ENCODE measurements at places on chromosomes 1 and 21. TPM values are rescaled to one million over a fixed set of nuclear protein-coding genes. Genes with fewer than 3 reads are reported as not detected.
A peak's percentile ranks its signal among the peaks of the same experiment; 100 is the strongest.

KCNA3 gene
- 78.7 TPM for total RNA-seq

DNA sequence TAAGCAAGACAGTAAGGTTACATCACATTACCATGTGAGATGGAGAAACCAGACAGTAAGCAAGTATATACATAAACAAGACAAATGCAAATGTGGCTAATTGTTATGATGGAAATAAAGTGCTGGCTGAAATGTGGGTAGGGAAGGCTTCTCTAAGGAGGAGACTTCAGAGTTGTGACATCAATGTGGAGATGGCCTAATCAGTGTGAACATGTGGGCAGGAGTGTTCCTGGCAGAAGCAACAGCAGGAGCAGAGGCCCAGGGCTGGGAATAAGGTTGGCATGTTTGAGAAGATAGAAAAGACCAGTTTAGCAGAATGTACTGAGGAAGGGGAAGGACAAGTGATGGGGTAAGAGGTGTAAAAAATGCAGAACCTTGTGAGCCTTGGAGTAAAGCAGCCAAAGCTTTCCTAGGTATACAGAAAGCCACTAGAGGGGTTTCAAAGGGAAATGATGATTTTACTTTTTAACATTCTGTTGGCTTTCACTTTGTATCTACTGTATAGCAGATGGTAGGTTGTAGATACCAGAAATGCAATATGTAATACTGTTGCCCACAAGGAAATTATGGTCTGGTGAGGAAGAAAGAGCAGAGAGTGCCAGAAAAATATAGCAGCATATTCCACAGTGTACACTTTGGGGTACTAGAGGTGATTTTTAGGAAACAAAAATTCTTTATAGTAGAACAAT, 197.4 kb downstream of the FGGY start:
- no peak for DNase-seq

GRCh38 chr21:45618846-45619485, 24.6 kb upstream of the PCBP3 start:
- no peak for DNase-seq

DNA sequence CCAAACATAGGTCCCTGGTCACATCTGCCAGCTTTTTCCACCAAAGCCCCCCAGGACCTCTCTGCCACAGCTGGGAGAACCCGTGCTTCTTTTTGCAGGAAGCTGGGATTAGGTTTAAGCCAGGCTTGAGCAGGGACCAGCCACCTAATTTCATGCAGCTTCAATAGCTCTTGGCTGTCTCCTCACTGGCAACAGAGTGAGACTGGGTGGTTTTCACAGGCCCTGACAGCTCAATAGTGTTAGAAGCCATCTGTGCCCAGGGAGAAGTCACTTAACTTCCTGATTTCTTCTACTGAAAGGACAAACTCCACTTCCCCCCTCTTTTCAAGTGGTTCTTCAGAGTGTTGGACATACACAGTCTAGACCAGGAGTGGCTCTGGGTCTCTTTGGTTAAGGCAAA, 20.4 kb upstream of the SRSF4 start:
- no peak for DNase-seq

LBR gene
- total RNA-seq = 151 TPM

MLLT11 gene
- 4.9 TPM for total RNA-seq

DNA sequence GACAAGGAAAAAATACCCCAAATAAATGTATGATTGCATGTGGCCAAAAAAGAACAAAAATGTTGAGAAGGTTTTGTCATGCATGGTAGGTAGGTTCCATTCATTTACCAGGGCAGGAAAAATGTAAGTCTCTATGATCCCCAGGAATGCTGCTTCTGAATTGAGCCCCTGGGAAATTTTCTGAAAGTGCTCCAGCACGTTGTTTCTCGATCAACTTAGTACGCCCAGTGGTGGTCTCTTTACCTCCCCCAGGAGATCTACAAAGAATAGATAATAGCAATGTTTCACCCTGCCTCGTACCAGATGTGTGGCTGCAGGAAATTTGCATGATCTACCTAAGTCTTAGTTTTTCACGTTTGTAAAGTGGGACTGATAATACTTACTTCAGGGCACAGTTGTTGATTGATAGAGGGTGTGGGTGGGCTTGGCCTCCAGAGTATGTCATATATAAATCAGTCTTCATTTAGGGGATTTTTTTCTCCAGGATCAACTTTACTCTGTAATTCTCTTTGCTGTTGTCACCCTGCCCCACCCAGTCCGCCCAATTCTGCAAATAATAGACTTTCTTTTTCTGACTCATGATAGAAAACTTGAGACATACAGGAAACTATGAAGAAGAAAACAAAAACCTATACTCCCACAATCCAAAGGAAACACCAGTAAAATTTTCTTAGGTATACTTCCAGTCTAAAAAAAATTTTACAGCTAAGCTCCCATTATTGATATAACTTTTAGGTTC, 462.0 kb upstream of the RUNX1 start:
- no peak for DNase-seq

DNA sequence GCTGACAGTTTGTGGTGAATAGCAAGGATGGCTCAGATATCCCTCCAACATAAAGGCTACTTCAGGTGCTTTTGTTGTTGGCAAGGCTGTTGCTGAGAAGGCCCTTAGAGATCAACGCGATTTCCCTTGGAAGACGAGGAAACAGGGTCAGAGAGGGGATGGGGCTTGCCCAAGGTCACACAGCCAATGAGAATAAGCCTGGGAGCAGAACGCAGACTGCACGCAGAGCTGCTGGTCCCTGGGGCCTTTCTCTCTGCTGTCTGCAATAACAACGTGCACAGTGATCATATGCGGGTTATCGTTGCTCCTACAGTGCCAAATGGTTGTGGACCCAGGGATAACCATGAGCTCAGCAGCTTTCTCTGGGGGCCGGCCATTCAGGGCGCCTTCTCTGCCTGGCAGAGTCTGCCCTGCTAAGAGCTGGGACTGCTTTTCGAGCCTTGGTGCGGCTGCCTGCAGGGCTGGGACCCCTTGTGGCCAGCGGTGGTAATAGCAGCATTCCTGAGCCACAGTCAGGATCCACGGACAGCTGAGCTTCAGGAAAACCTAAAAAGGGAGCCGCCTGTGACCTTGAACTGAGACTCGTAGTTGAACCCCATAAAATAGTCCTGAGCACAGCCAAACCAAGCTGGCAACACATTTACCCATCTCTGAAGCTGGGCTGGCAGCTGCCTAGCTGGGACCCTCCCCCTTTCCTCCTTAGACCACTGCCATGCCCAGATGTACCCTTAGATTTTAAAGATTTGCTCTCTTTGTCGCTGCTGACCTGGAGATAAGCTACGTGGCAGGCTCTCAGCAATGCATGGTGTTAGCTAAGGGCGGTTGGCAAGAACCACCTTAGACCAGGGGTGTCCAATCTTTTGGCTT, 39.8 kb downstream of the HTR6 start:
- DNase-seq = peak; percentile 48

- DNase-seq = no peak
Observed at GRCh38 chr1:110588991-110589390, 17.2 kb downstream of the KCNA2 start.

- DNase-seq = no peak
Observed at GRCh38 chr1:27361044-27361402, 5.7 kb downstream of the MAP3K6 start.

HIVEP3 gene
- 6.3 TPM for total RNA-seq

DNA sequence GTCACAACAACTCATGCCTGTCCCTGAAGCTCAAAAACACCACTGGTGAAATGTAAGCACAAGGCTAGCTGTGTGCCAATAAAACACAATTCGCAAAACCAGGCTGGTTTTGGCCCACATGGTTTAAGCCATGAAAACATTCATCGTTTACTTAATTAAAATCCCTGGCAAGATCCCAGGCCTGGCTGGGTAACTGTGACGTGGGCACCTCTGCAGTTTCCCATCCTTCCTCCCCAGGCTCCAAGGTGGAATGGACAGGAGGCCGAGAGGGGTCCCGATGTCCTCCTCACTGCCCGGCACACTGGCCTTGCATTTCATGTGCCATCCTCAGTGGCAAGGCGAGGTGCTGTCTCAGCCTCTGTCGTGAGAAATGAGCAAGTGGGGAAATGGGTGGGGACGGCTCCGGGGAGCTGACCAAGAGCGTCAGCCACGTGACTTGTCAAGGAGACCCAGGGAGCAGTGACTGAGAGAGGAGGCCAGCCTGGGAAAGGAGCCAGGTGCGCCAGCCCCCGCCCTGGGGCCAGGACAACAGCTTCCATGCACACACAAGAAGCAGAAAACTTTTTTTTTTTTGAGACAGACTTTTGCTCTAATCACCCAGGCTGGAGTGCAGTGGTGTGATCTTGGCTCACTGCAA, 153.1 kb upstream of the RAB4A start:
- no peak for DNase-seq

MX1 gene
- 66.7 TPM for total RNA-seq

GRCh38 chr1:16174261-16174868, 18.5 kb upstream of the EPHA2 start:
- no peak for DNase-seq

SLAMF6 gene
- total RNA-seq = 39.7 TPM

DNA sequence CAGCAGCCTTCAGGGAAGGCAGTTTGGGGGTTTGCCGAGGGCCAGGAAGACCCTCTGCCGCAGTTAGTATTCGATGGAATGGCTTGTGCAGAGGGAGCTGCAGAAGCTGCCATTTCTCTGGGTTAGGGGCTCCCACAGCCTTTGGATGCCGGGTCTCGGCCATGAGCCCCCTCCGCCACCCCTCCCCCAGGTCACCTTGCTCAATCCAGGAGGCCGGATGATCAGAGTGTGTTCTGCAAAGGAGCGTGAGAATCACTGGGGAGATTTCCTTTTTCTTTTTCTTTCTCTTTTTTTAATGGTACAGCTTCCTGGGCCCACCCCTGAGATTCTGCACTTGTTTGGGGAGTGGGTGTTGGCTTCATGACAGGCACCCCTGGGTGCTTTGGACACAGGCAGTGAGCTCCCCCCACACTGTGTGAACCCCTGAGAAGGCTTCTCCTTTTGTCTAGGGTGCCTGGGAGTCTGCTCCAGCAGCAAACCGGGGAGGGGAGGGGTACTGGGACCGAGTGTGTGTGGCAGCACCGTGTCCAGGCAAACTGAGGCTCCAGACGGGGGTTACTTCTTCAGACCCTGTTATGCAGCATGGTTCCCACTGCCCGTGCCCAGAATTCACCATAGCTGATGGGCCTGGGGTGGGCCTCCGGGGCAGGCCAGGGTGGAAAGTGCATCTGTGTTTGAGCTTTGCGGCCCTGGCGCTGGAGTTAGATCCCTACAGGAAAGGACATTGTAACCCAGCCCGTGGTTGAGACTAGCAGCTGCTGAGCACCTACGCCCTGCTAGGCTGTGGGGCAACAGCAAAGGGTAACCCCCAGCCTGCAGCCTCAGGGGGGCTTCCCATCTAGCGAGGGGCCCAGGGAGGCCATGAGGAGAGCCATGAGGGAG, 18.5 kb downstream of the TNFRSF1B start:
- no peak for DNase-seq

DNA sequence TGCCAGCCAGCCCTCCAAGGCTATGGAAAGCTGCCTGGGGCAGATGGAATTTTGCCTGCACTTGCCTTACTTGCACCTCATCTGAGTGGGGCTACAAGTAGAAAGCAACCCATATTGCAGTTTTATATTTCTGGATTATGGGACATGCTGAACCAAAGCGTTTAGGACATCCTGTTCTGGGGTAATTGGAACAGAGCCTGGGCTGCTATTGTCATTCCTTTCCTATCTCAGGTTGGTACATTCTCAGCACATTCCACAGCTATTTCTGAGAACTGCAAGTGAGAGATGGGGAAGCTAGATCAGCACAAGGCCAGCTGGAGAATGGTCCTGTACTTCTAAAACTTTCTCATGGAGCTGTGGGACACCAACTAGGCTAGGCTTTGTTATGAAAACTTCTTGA, 713.8 kb downstream of the KCNT2 start:
- DNase-seq = no peak

GRCh38 chr1:3944578-3945125, 44.6 kb upstream of the C1orf174 start:
- no peak for DNase-seq

THEMIS2 gene
- 57.9 TPM for total RNA-seq

CFAP107 gene
- not detected for total RNA-seq

DNA sequence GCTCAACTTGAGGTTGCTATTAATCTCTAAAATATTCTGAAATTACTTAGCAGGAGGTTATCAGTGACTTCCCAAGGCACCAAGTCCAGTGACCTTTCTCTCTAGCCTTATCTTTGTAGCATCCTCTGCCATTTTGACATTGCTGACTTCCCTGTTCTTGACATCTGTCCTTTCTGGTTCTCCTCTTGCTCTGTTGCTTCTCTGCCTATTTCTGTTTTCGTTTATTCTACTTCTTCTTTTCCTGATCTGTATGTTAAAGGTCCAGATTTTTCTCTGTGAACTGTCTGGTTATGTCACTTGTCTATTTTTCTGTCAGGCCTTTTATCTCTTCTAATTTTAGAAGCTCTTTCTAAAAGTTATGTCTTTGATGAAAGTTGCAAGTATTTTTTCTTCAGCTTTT, 178.8 kb downstream of the VPS13D start:
- DNase-seq = no peak

- DNase-seq = no peak
Observed at GRCh38 chr1:42880384-42880783, 34.0 kb downstream of the ZNF691 start.

DNA sequence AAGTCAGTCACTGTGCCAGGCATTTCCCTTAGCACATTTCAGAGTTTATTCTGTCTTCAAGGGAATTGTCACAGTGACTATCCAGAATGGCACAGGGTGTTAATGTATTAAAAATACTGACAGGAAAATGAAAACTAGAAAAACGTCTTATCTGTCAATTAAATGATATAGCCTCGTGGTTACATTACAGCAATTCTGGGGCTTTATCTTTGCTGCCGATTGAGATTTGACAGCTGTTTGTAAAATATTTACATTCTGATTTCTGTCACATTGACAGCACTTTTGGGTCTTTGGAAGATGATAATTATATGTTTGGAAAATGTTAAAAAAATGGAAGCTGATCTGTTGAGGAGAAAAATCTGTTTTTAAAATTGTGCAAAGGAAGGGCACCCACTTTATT, 250.0 kb downstream of the CHRM3 start:
- no peak for DNase-seq

DNA sequence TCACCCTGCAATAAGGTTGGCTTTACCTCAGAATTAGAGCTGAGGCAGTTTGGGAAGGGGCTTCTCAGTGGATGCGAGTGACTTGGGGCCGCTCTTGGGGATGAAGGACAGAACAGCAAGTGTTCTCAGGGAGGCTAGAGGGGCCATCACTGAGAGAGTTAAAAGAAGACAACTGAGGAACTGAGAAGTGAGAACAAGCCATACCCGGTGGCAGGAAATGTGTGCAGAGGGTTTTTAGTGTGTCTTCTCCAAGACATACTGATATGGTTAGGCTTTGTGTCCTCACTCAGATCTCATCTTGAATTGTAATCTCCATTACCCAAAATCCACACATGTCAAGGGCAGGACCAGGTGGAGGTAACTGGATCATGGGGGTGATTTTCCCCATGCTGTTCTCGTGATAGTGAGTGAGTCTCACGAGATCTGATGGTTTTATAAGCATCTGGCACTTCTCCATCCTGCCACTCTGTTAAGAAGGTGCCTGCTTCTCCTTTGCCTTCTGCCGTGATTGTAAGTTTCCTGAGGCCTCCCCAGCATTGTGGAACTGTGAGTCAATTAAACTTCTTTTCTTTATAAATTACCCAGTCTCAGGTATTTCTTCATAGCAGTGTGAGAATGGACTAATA, 75.8 kb downstream of the PCBP3 start:
- no peak for DNase-seq
